CD4-positive, alpha-beta T cell treated with Interleukin-2 at 100 ng/mL for 4 hours (primary cell): ENCODE measurements at places on chromosomes 16 and 17.

DNA sequence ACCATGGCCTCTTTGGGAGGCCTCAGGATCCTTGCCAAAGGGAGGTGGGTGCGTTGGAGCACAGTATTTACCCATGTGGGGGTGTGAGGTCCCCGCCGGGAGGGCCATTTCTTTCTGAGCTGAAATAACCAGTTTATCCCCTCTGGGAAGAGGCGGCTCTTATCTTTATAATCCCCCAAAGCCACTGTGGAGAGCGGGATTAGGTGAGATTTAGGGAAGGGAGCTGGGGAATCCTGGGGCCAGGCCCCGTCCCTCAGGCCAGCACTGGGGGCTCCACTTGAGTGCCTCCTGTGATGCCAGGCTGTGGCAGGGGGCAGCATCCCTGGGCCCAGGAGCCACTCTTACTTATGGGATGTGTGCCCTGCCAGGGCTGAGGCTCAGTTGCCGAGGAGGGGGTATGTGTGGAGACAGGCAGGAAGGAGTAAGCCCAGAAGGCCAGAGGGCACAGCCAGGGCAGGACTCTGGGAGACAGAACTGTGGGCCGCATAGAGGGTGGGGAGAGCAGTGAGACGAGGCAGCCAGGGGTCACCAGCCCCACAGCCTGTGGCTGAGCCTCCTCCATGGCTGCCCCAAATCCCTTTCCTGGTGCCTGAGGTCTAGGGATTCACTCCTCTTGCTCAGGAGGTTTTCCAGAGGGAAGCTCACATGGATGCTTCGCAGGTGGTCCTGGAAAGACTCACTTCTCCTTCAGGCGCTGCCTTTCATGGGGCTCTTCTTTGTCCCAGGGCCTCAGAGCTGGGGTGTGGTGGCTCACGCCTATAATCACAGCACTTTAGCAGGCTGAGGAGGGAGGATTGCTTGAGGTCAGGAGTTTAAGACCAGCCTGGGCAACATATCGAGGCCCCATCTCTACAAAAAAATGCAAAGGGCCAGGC, 25.0 kb downstream of the TMEM94 start:
- DNase-seq = no peak

- DNase-seq = no peak
Measured at GRCh38 chr16:17831330-17831729, 360.6 kb upstream of the XYLT1 start.

- peak; percentile 11 for DNase-seq
Measured at GRCh38 chr17:6914711-6915110, 81.1 kb upstream of the ALOX12 start.

GRCh38 chr17:66373944-66374817, 71.8 kb downstream of the PRKCA start:
- DNase-seq = peak; percentile 20

DNA sequence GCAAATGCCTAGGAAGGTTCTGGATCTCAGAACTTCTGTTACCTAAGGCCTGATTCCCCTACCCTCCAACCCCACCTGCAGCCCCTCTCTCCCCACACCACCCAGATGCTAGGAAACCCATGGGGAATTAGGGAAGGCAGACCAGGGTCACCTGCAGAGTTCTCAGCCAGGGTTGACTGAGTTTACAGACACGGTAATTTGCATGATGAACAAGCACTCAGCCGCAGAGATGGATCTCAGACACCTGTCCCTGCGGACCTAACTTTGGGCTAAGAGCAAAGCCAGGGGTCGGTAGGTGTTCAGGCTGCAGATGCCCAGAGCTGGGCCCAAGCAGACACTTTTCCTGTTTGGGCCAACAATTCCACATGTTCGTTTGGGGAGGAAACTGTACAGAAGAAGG, 2.9 kb downstream of the ABI3 start:
- DNase-seq = no peak

GRCh38 chr17:2057760-2058585, 3.1 kb downstream of the HIC1 start:
- no peak for DNase-seq

DNA sequence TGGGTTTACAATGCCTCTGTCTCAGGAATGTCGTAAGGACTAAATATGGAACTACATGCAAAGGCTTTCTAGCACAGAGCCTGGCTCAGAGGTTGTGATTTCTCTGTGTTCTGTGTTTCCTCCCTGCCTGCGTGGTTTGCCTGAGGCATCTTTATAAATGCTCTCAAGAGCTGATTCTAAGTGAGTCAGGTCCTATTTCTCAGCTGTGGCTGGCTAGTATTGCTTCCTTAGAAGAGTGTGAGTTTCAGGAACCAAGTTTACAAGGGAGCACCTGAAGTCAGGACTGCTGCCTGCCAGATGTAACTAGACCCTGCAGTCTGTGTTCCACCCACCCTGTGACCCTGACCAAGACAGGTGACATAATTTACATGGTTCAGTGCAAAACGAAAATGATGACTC, 8.0 kb upstream of the CCL1 start:
- no peak for DNase-seq

- no peak for DNase-seq
Measured at GRCh38 chr17:57823469-57824401, 26.1 kb downstream of the MRPS23 start.

DNA sequence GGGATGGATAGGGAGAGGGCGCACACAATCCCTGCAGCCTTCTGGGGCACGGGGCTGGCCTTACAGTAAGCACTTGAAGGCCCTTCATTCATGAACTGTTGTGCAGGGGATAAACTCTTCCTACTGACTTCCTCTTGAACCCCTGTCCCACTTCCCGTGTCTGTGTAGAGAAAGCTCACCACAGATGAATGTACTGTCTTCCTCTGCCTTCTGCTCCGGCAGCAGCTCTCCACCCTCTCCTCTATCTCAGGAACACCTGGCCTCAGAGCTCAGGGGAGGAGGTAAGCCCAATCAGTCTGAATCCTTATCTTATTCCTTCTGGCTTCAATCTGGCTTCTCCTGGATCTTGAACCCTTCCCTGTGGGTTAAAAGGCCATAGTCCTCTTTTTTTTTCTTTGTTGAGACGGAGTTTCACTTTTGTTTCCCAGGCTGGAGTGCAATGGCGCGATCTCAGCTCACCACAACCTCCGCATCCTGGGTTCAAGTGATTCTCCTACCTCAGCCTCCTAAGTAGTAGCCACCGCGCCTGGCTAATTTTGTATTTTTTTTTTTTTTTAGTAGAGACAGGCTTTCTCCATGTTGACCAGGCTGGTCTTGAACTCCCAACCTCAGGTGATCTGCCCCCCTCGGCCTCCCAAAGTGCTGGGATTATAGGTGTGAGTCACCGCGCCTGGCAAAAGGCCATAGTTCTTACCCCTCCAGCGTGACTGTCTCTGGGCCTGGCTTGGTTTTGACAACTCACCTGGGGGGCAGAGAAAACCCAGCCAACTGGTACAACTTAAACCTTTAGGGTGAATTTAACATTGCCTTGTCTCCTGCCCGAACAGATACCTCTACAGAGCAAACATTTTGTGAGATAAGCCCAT, 7.2 kb upstream of the SLC52A1 start:
- peak; percentile 59 for DNase-seq

- no peak for DNase-seq
Measured at GRCh38 chr17:10328971-10329923, 43.6 kb downstream of the MYH13 start.

DNA sequence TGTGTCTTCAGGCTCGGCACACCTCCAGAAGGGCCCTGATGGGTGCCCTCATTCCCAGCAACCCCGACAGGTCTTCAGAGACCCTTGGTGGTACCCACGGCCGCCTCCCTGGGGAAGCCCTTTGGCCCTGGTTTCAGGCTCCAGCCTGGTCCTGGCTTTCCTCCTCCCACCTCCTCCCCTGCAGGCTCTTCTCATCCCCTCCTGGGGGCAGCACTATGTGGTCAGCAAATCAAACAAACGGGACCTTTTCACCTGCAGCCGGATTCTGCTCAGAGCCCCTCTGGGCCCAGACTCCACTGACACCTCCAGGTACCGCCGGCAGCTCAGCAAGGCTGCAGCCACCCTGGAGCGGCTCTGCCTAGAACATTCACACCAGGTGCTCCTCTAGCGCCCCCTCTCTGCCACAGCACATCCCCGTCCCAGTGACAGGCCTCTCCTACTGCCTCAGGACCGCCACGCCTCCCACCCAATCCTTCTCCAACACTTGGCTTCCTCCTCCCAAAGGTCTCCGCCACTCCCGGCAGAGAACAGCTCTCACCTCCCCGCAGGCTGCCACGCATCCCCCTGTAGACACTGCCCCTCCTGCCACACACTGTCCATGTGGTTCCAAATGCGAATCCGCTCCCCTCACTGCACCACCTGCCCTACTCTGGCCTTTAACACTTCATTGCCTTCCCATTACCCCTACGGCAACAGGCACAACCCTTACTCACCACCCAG, 12.0 kb downstream of the CORO7 start:
- peak; percentile 7 for DNase-seq

DNA sequence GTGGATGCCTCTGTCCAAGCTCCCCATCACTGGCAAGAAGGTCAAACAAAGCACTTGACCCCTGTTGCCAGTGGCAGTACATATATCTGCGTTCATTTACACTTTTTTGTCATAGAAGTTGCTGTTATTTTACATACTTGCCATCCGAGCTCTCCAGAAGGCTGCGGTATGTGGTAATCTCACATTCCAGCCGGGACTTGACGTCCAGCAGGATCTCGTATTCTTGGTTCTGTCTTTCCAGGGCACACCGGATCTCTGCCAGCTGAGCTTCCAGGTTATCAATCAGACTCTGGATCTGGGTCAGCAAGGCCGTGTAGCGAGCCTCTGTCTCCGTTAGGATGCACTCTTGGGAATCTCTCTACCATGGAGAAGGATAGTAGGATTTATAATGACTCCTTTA, 6.6 kb downstream of the KRT39 start:
- DNase-seq = no peak

DNA sequence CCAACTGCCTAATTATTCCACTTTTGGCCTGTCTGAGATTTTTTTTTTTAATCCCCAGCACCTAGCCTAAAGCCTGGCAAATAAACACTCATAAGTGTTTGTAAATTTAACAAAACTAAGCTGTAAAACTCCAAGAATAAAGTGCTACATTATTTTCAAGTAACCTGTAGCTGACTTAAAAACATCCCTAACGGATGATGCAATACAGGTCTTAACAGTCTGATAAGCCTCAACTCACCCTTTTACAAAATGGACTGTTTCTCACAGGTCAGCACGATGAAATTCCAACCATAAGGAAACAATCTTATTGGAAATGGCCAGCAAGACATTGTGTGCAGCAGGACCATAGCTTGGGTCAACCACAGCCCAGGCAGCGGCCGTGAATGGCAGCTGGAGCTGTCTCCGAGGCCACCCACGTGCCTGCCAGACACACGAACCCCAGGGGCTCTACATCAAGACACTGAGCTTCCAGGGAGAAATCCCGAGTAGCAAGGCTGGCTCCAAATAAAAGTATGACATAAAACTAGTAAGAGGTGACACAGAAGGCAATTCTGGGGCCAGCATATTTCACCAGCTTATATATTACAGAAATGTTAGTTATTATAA, 58.9 kb downstream of the NDEL1 start:
- no peak for DNase-seq

DNA sequence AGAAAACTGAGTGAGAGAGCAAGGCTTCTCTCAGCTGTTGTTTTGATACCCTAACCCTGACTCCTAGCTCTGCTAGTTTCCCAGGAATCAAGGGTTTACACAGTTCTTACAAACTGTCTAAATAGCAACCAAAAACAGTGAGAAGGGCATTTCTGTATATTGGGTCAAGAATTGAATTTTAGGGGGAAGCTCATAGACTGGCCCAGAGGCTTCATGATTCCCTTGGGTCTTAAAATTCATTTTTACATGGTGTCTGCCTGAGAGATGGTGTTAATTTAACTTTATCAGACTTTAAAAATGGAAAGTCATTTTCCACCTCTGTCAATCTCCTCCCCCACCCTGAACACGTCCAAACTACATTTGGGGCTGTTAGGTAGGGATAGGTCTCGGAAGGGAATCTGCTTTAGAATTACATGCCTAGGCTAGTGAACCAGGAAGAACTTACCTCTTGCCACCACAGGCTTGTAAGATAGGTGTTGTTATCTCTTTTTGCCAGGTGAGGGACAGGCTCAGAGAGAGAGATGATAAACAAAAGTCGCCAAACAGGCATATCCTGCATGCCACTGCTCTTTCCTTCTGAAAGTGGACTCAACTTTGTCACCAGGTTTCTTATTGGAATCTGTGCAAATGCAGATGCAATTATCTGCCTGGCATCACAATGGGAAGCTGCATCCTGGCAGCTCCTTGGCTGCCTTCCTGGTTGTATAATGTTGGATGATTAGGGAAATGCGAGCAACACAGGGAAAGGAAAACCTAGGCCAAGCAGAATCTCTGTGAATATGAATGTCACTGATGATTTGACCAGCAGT, 3.1 kb downstream of the PHAF1 start:
- DNase-seq = no peak

DNA sequence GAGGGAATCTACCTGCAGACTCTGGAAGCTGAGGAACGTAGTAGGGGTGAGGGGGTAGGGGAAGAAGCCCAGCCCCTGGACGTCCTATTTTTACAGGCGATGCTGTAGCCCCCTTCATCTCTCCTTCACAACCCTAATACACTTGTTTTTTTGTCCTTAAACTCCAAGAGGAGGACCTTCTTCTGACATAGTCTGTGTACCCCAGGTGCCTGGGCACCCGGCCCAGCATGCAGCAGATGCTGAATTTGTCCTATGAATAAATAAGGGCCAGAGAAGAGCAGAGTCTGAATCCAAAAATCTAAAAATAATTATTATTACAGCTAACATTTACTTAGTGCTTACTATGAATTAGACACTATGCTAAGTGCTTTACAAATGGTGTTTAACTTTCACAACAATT, 5.1 kb downstream of the KIF18B start:
- DNase-seq = no peak

- no peak for DNase-seq
Measured at GRCh38 chr16:88515371-88515770, 54.8 kb upstream of the ZC3H18 start.

DNA sequence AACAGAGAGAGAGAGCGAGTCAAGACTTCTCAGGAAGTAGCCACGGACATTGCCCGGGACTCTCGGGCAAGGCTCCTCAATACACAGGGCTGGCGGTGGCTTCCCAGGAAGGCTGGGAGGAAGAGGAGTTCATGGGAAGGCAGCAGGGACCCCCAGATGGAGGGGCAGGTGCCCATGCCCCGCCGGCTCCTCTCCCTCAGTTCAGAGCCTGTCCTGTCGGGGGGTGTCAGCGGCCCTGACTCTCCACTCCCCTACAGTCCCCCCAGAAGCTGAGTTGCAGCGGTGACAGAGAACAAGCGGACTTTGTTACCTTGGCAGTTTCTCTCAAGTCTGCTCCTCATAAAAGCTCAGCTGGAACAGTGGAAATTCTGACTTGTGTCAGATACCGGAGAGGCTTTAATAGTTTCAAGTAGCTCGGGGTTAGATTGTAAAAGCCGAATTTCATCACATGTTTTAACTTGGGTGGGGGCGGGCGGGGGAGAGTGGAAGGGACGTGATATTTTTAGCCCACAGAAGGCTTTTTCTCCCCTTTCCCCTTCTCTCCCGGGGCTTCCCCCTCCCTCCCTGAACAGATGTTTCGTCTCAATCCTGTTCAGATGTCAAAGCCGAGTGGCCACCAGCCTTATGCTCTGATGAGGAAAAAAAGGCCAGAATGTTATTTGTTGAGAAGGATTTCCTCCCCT, 65.2 kb downstream of the NKD1 start:
- DNase-seq = no peak
